ENCODE measurements at places on chromosomes 11 and 22.
A peak's percentile ranks its signal among the peaks of the same experiment; 100 is the strongest.

DNA sequence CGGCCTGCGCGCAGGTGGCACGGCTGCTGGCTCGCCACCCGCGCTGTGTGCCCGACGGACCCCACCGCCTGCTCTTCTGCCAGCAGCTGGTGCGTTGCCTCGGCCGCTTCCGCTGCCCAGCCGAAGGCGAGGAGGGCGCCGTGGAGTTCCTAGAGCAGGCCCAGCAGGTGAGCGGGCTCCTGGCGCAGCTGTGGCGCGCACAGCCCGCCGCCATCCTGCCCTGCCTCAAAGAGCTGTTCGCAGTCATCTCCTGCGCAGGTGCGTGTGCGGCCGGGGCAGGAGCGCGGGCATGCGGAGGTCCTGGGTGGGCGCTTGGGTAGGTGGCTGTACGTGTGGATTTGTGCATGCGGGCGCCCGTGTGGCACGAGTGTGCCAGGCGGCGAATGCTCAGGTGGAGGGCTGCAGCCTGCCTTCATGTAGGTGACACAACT is 8.0 kb downstream of the USP35 start:
- peaks cover 35% of the 10 kb centered on the region for H3K4me1 ChIP-seq
- H3K4me3 ChIP-seq, result no peak overlapping the region
- no peak for DNase-seq
- H3K36me3 ChIP-seq, result peaks cover 43% of the 10 kb centered on the region

DNA sequence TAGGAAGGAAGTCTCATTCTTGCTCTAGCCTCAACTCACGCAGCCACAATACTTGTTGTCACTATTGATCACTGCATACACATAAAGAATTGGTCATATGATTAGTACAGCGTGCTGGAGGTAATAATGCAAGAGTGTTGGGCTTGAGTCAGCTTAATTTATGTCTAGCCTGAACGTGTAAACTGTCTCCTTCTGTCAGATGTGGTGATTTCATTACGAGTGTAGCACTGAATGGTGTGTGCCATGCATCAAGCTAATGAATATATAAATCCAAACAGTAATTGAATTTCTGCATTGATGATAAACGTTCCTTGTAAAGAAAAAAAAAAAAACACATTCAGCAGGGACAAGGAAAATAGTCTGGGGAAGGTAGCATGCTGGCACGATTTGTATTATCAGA is 396.2 kb upstream of the RAG2 start:
- no peak for DNase-seq
- H3K4me1 ChIP-seq, result no peaks in the 10 kb centered on the region
- no peak overlapping the region for H3K27ac ChIP-seq
- no peaks in the 10 kb centered on the region for H3K36me3 ChIP-seq
- H3K4me3 ChIP-seq, result no peak overlapping the region
- H3K27me3 ChIP-seq, result no peaks in the 10 kb centered on the region

DNA sequence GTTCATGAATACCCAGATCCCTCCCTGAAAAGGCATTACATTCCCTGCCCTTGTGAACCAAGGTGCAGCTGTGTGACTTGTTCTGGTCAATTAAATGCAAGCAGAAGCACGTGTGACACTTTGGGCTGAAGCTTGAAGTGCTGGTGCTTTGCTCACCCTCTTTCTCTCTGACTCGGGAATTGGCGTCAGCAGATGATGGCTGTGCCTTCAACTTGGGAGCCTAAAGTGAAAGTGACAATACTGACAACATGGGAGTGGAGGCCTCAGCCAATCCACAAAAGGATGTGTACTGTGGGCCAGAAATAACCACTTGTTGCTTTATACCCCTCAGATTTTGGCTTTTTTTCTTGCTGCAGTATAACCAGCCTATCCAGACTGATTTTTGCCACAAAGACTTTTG is 148.3 kb upstream of the THY1 start:
- no peaks in the 10 kb centered on the region for H3K36me3 ChIP-seq
- no peak overlapping the region for H3K4me3 ChIP-seq
- no peak overlapping the region for H3K27ac ChIP-seq
- DNase-seq, result no peak
- no peaks in the 10 kb centered on the region for H3K4me1 ChIP-seq

DNA sequence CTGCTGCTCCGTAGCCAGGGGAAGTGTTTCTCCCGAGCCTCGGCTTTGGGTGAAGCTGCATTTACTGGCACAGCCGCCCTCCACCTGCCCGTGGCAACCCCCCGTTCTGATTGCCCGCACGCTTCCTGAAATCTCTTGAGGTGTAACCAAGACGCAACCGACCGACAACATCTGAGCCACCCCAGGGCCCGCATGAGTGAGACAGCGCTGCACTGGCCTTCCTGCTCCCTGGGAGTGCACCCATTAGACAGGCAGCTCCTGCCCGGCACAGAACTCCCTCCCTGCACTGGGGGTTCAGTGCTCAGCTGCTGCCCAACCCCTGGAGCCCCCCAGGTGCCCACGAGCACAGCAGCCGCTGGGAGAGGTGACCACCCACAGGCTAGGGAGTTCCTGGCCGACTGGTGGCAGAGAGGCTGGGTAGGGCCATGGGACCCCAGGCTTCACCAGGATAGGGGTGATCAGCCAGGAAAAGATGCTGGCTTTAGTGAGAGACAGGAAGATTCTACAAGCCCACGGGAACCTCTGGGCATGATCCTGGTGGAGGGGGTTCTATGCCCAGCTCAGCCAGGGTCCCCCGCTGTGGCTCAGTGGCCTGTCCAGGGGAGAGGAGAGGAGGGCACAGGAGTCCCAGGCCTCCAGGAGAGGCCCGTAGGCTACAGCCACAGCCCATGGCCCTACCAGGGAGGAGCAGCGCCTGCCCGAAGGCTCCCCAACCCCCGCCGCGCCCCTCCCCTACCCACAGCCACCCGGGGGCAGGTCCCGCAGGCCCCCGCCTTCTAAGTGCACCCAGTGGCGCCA is 14.6 kb downstream of the PLXNB2 start:
- H3K27me3 ChIP-seq, result peaks cover 13% of the 10 kb centered on the region
- DNase-seq, result no peak

DNA sequence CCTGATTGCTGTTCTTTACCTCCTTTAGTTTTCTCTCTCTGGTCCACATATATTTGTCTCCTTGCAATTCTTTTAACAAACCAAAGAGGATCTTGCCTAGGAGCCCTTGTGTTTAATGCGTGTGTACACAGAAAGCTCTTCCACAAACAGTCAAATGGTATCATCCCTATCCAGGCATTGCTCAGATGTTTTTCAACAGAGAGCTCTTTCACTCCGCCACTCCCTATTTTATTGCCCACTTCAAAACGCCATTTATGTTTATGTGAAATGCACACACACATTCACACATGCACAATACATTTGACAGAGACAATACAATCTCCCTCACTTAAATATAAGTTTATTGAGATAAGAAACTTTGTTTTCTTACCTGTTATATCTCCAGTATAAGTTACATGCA is 4.7 kb downstream of the OR5AP2 start:
- no peak for DNase-seq
- no peaks in the 10 kb centered on the region for H3K36me3 ChIP-seq
- no peaks in the 10 kb centered on the region for H3K27me3 ChIP-seq
- no peak overlapping the region for H3K4me3 ChIP-seq
- H3K27ac ChIP-seq, result no peak overlapping the region
- H3K4me1 ChIP-seq, result no peaks in the 10 kb centered on the region

GRCh38 chr11:69361466-69361865 is 67.5 kb downstream of the MYEOV start:
- DNase-seq, result peak; percentile 2
- no peak overlapping the region for H3K27ac ChIP-seq
- H3K4me1 ChIP-seq, result peaks cover 4% of the 10 kb centered on the region
- H3K4me3 ChIP-seq, result no peak overlapping the region
- H3K27me3 ChIP-seq, result peaks cover 4% of the 10 kb centered on the region

- H3K4me1 ChIP-seq, result peaks cover 5% of the 10 kb centered on the region
- H3K27ac ChIP-seq, result no peak overlapping the region
- peak overlapping the region; percentile 44 for H3K4me3 ChIP-seq
Observed at GRCh38 chr22:33919391-33920196, 682 bp downstream of the LARGE1 start.

GRCh38 chr11:2092956-2093412 is 46.2 kb downstream of the IGF2 start:
- DNase-seq, result no peak
- H3K27me3 ChIP-seq, result peaks cover 4% of the 10 kb centered on the region
- H3K27ac ChIP-seq, result no peak overlapping the region
- H3K36me3 ChIP-seq, result no peaks in the 10 kb centered on the region
- H3K4me1 ChIP-seq, result peaks cover 5% of the 10 kb centered on the region

DNA sequence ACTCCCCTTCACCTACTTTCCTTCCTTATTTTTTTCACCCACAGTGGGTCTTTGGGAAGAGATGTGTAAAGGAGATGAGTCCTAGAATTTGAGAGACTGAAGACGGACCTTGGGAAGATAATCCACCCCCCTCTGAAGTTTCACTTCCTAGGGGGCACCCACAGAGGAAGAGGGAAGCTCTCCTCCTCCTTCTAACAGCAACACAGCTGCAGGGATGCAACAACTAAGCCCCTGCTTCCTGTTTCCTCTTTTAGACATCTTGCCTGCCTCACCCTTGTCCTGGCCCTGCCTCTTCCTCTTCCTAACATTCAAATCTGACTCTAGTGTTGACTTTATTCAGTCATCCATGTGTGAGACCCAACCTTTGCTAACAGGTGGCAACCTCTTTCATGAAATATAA is 424.6 kb downstream of the BUD13 start:
- peaks cover 2% of the 10 kb centered on the region for H3K4me1 ChIP-seq
- no peak overlapping the region for H3K27ac ChIP-seq
- DNase-seq, result no peak

- peaks cover 1% of the 10 kb centered on the region for H3K4me1 ChIP-seq
- H3K4me3 ChIP-seq, result no peak overlapping the region
- no peak for DNase-seq
Observed at GRCh38 chr11:33290319-33290718, 33.1 kb downstream of the HIPK3 start.

- H3K4me1 ChIP-seq, result no peaks in the 10 kb centered on the region
- no peak overlapping the region for H3K4me3 ChIP-seq
- no peak overlapping the region for H3K27ac ChIP-seq
Observed at GRCh38 chr11:116262370-116262769, 510.4 kb downstream of the BUD13 start.

DNA sequence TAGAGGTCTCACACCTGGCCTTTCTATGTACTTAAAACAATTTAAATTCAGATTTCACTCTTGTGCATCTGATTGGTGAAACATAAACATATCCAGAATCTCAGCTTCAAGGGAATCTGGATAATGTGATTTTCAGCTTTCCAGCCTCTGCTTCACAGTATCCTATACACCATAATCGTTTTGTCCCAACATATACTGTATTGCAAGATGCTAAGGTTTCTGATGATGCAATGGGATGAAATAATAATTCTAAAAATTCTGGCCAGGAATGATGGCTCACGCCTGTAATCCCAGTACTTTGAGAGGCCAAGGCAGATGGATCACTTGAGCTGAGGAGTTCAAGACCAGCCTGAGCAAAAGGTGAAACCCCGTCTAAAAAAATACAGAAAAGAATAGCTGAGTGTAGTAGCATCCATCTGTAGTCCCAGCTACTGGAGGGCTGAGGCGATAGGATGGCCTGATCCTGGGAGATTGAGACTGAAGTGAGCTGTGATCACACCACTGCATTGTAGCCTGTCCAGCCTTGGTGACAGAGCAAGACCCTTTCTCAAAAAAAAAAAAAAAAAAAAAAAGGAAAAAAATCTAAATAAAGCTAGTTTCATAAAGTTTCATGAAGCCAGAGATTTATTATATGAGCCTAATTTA is 41.0 kb upstream of the CTSC start:
- H3K36me3 ChIP-seq, result peaks cover 9% of the 10 kb centered on the region
- H3K4me1 ChIP-seq, result peaks cover 14% of the 10 kb centered on the region
- no peak overlapping the region for H3K4me3 ChIP-seq
- no peak for DNase-seq
- H3K27me3 ChIP-seq, result no peaks in the 10 kb centered on the region
- H3K27ac ChIP-seq, result no peak overlapping the region

GRCh38 chr22:26712158-26712557 is 54.8 kb downstream of the MIAT start:
- H3K4me3 ChIP-seq, result no peak overlapping the region
- H3K27ac ChIP-seq, result no peak overlapping the region
- no peaks in the 10 kb centered on the region for H3K27me3 ChIP-seq

DNA sequence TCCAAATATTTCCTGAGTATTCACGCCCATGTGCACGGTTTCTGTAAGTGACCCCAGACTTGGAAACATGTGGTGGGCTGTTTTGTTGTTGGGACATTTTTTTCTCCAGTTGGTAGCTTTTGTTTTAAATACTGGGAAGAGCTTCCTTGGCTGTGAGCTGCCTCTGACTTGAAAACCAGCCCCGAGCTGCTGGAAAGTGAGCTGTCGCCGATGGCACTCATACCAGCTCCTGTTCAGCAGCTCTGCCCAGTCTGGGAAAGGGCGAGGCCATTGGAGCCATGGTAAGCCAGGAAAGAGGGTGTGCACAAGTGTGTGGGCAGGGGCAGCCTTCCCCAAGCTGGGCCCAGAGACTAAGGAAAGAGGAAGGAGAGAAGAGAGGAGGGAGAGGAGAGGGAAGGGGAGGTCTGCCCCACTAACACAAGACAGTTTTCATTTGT is 3.2 kb upstream of the FLI1 start:
- peaks cover 38% of the 10 kb centered on the region for H3K4me1 ChIP-seq
- H3K4me3 ChIP-seq, result no peak overlapping the region

- H3K36me3 ChIP-seq, result no peaks in the 10 kb centered on the region
- no peak overlapping the region for H3K27ac ChIP-seq
- no peak overlapping the region for H3K4me3 ChIP-seq
- H3K4me1 ChIP-seq, result no peaks in the 10 kb centered on the region
Observed at GRCh38 chr11:132632641-132633124, 899.6 kb downstream of the OPCML start.

- no peaks in the 10 kb centered on the region for H3K27me3 ChIP-seq
- peaks cover 53% of the 10 kb centered on the region for H3K4me1 ChIP-seq
- H3K36me3 ChIP-seq, result peaks cover 78% of the 10 kb centered on the region
- DNase-seq, result no peak
Observed at GRCh38 chr11:128519338-128519737, 68.0 kb downstream of the ETS1 start.

DNA sequence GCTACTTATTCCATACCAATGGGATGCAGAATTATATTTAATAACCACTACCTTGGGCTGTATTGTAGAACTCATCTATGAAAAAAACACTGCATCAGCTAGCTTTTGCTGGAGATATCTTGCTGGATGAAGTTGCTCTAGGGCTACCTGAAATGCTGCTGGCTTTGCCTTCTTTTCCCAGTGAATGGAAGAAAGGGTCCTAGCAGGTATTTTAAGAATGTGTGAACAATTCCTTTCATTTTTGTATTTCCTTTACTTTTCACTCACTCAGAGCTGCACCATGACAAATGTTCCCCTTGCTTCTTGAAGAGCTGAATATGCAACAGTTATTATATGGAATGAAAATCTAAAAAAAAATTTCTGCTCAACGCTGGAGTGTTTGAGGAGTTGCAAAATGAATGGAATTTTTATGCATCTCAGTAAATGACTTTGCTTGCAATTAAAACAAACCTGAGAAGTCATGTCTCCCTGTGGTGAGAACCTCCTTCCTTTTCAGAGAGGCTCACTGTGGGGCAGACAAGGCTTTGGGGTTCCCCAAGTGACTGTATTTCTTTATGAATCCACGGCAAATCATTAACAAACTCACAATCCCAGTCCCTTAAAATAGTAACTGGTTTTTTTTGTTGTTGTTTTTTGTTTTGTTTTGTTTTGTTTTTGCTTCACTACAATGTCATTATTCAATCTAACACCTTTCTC is 566.8 kb upstream of the KIRREL3 start:
- no peak overlapping the region for H3K4me3 ChIP-seq
- no peaks in the 10 kb centered on the region for H3K36me3 ChIP-seq
- H3K27ac ChIP-seq, result no peak overlapping the region
- no peaks in the 10 kb centered on the region for H3K4me1 ChIP-seq

Data from activated T-helper 2 cell treated with anti-CD3 and anti-CD28 coated beads, Interferon-gamma antibody, Interleukin-2, Interleukin-4, amounts not matched to agents 10 μg/mL and 5 μg/mL and 100 μg/mL, durations not matched to agents 14 hours and 24 hours and 36 hours (primary cell).